ENCODE measurements at places on chromosomes 5 and 9. TPM values are rescaled to one million over a fixed set of nuclear protein-coding genes. Genes with fewer than 3 reads are reported as not detected.

- no peak for DNase-seq
Observed at GRCh38 chr5:98320343-98320742, 453.1 kb upstream of the RGMB start.

GMCL2 gene
- not detected for total RNA-seq

C9orf57 gene
- total RNA-seq, result 0.78 TPM

DNA sequence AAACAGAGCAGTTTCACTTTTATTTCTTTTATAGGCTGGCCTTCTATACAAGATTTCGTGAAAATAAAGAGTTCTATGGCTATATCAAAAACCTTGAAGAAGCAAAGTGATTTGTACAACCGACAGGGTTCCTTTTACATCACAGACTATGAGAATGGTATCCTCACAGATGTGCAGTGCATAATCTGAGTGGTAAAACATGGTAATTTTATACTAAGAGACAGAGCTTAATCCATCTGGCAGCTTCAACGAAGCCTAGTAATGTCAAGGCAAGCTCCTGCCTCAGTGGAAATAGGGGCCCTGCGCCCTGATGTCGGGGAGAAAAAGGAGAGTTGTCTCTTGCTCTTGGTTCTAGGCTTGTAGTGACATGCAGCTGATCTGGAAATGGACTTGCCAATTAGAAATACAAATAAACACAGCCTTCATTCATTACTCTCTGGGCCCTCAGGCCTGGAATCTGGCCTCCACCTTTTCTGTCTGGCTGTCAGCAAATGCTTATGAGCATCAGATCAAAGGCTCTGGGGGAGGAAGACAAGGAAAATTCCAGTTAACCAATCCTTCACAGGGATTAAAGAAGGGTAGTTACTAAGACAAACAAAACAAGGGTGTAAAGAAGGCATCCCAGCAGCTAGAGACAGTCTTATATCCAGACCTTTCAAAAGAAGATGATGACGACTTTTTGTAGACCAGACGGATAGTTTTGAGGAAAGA, 33.6 kb upstream of the TRIM32 start:
- DNase-seq, result no peak

DNA sequence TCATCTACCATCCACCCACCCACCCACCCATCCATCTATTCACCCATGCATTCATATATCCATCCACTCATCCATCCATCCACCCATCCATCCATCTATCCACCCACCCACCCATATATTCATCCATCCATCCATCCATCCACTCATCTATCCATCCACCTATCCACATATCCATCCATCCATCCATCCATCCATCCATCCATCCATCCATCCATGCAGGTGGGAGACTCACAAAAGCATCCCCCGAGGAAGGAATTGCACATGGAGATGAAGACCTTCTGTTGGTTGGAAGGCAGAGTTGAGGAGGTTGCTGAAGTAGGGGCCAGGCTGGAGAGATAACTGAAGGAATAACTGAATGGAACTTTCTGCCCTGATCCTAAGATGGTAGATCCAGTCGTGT, 126.9 kb downstream of the RGS3 start:
- no peak for DNase-seq

- DNase-seq, result no peak
Observed at GRCh38 chr5:39355324-39355723, 9.0 kb downstream of the C9 start.

FAM81B gene
- not detected for total RNA-seq

GRCh38 chr9:113476511-113476916, 13.0 kb downstream of the RGS3 start:
- no peak for DNase-seq

- no peak for DNase-seq
Observed at GRCh38 chr5:177382423-177383029, 1.7 kb upstream of the SLC34A1 start.

DNA sequence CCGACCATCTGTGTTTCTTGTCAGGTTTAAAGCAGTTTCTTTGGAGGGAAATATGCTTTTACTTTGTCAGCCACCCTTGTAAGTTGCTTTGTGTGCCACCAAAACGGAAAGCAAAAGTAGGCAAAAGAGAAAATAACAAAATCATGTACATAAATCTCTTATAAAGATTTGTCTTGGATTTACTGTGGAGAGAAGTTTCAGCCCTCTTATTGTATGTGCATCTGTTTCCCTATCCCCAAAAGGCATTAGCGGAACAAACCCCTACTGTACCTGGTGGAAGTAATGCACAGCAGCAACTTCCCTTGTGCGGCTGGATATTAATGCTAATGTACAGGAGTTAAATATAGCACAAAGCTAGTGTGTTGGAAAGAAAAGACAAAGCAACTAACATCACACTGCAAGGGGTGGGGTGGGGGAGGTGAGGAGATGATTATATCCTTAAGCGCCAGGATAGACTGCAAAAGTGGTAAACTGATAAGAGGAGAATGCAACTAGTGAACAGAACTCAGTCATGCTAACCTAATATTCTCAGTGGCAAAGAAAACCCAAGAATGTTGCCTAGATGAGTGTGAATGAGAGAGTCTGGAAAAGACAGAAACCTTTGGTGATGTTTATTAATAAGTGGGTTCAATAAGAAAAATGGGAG, 396.5 kb upstream of the MEF2C start:
- no peak for DNase-seq

GRCh38 chr5:142845402-142845921, 75.3 kb downstream of the ARHGAP26 start:
- DNase-seq, result no peak

DNA sequence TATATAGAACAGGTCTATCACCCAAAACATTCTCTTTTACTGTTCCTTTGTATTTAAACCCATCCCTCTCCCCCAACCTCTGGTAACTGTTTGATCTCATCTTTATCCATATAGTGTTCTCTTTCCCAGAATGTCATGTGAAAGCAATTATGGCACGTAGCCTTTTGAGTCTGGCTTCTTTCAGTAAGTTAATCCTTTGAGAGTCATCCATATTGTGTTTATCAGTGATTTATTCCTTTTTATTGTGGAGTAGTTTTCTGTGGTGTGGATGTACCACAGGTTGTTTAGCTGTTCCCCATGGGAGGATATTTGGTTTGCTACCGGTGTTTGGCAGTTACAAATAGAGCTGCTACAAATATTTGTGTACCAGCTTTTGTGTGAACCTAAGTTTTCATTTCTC, 38.0 kb downstream of the HMGXB3 start:
- no peak for DNase-seq

TIMD4 gene
- total RNA-seq, result 0.87 TPM

- peak; percentile 25 for DNase-seq
Observed at GRCh38 chr5:63822614-63823013, 139.6 kb downstream of the HTR1A start.

GRCh38 chr5:172941067-172941516, 18.1 kb upstream of the RPL26L1 start:
- DNase-seq, result no peak

DNA sequence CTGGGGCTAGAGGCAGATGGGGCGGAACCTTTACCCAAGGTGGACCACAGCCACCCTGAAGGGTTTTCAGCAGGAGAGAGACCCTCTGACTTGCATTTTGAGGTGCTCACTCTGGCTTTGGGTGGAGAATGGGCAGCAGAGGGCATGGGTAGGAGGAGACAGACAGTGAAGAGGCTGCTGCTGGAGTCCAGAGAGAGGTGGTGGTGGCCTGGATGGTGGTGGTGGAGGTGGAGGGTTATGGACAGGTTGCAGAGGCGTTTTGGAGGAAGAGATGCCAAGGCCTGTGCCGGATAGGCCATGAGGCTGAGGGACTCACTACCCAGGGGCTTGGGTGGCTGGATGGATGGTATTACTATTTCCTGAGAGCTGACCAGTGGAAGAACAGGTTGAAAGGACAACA, 46.1 kb upstream of the CDKN2AIPNL start:
- DNase-seq, result no peak

RASGRF2 gene
- 2.5 TPM for total RNA-seq

DNA sequence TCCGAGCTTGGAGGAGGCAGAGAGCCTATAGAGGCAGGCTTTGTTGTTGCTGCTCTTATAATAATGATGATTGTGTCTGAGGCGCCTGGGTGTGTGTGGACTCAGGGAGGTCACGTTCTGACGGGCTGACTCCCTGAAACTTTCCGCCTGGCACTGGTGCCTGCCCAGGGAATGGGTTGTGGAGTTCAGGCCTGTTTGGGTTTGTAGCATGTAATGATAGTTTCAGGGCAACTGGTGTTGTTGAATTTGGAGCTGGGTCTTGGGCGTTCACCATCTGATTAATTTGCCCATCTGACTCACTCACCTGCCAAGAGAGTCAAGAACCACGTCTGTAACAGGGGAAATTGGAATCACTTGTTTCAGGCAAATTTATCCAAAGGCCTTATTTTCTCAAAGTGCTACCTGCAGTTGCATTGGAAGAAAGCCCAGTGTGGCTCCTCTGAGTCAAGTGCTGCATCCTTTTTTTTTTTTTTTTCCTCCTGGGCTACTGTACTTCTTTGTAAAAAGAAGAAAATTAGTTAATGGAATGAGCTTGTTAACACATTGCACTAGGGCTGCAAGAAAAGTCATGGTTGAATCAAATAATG, 386.5 kb downstream of the GADD45G start:
- DNase-seq, result no peak

GRCh38 chr5:175444060-175444904, at the start of gene DRD1:
Gene DRD1, minus strand, starts transcription at chr5:175444182. Its CDS starts 1,083 bp downstream, at chr5:175443099.
- peak; percentile 40 for DNase-seq

DNA sequence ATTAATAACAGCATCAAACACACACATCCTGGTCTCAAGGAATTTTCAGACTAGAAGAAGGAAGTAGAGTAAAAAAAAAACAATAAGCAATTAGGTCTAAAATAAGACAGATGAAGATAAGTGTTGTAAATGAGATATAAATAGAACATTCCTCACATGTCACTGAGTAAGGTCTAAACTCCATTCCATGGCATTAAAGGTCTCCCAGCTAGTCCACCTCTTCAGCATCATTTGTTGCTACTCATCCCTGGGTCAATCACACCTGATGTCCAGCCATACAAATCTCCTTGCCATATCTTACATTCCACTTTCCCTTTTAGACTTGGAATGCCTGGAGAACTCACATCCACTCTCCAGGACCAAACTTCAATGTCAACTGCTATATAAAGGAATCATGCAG, 214.1 kb upstream of the KLF4 start:
- DNase-seq, result peak; percentile 27

SEPTIN8 gene
- total RNA-seq, result 23.7 TPM

- no peak for DNase-seq
Observed at GRCh38 chr5:128551476-128551875, 13.4 kb upstream of the FBN2 start.

CAVIN4 gene
- 0.74 TPM for total RNA-seq

- DNase-seq, result no peak
Observed at GRCh38 chr9:124693403-124693802, 77.7 kb downstream of the NR6A1 start.

GRCh38 chr9:94182532-94182931, 76.6 kb upstream of the ZNF169 start:
- no peak for DNase-seq

GTF3C4 gene
- total RNA-seq, result 8.2 TPM

PLAC8L1 gene
- total RNA-seq, result not detected

- no peak for DNase-seq
Observed at GRCh38 chr5:157212307-157212706, 31.7 kb downstream of the ITK start.

CREBRF gene
- 8.7 TPM for total RNA-seq

ETF1 gene
- total RNA-seq, result 45.2 TPM

DNA sequence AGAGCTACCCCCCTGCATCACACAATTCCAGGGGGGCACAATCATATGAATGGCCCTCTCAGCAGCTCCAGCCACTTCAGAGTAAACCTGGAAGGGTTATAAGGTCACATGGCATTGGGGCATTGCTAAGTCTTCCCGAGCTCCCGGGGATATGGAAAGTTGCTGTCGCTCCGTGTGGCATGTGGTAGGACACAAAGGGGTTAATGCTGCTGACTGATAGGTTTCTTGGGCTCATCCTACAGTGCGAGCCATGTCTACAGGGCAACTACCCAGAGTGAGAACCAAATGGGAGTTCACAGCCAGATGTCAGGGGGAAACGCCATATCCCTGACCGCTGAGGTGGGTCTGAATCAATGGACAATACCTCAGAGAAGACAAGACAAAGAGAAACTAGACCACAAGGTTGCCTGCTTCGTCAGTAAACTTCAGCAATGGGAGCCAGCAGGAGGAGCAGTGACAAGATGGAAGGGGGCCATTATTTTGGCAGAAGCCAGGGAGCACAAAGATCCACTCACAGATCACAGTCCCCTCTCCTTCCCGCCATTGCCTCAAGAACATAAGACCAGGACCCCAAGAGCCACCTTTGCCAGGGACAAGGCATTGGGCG, 52.4 kb upstream of the SHISAL2B start:
- DNase-seq, result no peak

DNA sequence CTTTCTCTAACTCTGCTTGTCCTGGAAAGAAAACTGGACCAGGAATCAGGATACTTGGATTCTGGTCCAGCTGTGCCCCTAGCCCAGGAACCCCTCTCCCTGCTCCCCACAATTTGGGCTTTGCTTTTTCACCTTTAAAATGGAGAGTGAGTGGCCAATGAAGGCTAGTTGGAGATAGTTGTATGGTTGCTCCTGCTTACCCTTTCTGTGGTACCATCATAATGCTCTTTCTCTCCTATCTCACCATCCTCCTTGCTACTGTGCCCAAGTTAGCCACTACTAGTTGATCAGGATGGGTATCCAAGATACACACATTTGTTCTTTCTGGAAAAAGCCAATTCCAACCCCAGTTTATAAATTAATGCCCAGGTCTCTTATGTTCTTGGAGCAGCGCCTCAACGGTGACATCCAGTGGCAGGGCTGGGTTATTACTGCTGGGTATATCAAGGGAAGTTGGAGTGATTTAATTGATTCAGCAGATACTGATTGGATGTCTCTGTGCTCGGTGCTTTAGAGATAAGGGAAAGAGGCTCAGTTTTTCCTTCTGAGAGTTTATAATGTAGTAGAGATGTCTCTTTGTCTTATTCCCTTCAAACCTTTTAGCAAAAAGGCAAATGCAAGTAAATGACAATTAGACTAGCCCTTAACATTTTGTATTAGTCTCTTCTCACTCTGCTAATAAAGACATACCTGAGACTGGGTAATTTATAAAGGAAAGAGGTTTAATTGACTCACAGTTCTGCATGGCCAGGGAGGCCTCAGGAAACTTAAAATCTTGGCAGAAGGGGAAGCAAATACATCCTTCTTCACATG, 38.5 kb downstream of the FAXDC2 start:
- peak; percentile 45 for DNase-seq

RETREG1 gene
- total RNA-seq, result 7.6 TPM

DNA sequence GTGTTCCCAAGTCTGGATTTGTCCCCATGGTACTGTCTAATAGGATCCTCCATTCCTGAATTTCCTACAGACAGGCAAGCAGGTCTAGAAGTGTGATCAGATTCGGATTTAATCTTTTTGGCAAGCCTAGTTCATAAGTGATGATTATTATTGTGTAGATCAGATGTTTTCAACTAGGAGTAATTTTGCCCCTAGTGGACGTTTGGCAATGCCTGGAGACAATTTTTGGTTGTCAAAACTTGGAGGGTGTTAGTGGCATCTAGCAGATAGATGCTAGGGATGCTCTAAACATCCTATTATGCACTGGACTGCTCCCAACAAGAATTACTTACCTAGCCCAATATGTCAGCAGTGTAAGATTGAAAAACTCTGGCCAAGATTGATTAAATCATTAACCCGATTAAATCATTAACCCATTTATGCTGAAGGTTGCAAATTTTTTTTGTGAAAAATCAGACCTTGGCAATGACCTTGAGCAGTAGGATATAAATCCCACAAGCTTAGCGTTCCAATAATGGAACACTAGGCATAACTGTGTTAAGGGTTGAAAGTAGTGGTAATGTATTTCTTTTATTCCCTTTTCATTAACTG, 28.2 kb downstream of the TCERG1 start:
- no peak for DNase-seq

- DNase-seq, result no peak
Observed at GRCh38 chr9:113600871-113601614, 137.5 kb downstream of the RGS3 start.

GABRA6 gene
- not detected for total RNA-seq

- DNase-seq, result no peak
Observed at GRCh38 chr9:101860920-101861319, 122.5 kb upstream of the GRIN3A start.
